Right renal cortex interstitium (tissue), 3 donors: ENCODE measurements at places on chromosomes 11 and 22.

DNA sequence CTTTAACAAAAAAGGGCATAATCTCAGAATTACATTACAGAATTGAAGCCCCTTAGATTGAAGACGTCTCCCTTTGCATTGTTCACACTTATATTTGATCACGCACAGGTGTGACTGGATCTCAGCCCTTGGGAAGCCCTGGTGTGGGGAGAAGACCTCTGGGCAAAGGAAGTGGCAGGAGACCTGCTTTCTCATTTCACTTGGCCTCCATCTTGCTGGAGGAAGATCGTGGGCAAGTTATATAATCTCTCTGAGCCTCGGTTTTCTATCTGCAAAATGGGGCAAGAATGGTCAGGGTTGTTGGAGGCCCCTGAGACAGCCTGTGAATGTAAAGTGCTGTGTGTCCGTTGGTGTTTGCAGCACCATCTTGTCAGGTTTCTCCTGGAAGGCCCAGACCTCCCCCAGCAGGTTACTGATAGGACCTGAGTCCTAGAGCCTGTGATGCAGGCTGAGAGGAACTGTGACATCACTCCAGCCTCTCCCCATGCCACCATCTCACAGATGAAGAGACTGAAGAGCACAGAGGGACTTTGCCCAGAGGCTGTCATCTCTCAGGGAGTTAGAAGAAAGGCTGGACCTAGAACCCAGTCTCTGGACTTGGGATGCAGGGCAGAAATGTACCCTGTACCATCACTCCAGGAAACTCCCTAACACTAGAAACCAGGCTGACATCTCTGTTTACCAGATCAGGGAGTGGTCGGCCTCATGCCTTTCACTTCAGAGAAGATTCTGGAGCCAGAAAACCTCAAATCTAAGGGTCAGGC, 1.1 kb upstream of the APOA1 start:
- no peak for DNase-seq

DNA sequence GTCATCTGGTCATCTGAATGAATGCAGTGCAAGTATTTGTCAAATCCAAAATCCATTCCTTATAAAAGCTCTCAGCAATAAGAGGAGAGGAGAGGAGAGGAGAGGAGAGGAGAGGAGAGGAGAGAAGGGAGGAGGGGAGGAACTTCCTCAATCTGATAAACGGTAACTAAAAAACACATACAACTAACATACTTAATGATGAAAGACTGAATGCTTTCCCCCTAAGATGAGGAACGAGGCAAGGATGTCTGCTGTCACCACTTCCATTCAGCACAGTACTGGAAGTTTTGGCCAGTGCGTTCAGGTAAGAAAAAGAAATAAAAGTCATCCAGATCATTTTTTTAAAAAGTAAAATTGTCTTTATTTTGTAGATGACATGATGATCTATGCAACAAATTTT, 80.4 kb downstream of the CD82 start:
- no peak for DNase-seq

GRCh38 chr11:12090061-12090591, 20.3 kb upstream of the MICAL2 start:
- DNase-seq, result no peak

DNA sequence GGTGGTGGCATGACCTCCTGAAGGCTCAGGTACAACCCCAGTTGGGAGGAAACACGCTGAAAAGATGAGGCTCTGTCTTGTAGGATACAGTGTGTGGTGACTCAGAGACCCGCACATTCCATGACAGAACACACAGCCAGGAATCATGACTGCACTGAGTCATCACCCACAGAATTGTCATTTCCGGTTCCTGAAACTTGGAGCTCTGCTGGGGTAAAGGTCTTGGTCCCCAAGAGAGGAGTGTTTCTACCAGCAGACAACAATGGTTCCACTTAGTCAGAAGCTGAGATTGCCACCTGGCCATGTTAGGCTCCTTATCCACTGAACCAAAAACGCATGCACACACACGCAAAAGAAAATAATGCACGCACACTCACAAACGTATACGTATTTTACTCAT, 31.5 kb upstream of the CYB5R3 start:
- no peak for DNase-seq

GRCh38 chr22:27962268-27963044, 43.4 kb upstream of the PITPNB start:
- no peak for DNase-seq

DNA sequence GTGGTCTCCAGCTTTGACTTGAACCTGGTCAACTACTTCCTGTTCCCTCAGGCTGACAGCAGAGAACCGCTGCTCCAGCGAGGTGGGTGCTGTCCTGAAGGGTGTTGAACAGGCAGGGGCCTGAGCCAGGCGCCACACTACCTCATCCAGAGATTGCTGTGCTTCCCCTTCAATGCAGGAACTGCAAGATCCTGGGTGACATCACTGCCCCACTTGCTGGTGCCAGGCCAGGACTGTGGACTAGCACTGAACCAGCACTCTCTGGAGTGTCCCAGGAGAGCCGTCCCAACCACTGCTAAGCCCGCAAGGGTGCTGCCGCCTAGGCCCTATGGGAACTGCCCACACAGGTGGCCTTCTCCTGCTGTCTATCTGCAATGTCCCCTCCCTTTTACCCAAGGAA, 51.7 kb downstream of the GAB4 start:
- DNase-seq, result no peak

GRCh38 chr11:113994077-113994954, 19.4 kb downstream of the HTR3A start:
- no peak for DNase-seq
